ENCODE measurements at places on chromosomes 6 and 20.

DNA sequence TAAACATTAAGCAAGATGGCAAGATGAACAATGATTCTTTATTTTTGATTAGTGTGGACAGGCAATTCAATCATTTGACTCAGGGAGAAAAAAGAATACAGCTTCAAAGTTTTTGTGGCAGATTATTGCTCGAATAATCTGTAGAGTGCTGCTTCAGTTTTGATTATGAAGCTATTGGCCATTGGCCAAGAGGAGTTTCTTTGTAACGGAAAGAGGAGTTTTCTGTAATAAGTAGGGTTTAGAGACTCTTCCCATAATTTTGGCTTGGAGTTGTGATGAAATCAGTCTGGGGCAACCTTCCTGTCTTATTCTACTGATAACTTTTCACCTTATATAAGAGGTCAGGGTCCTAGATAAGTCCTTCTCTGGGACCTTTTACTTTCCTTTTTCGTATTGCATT is 256.7 kb upstream of the RAB32 start:
- no peak for DNase-seq

- DNase-seq, result no peak
Observed at GRCh38 chr20:11777387-11778205, 140.1 kb upstream of the BTBD3 start.

- DNase-seq, result no peak
Observed at GRCh38 chr6:46948699-46949098, 27.0 kb upstream of the ADGRF5 start.

DNA sequence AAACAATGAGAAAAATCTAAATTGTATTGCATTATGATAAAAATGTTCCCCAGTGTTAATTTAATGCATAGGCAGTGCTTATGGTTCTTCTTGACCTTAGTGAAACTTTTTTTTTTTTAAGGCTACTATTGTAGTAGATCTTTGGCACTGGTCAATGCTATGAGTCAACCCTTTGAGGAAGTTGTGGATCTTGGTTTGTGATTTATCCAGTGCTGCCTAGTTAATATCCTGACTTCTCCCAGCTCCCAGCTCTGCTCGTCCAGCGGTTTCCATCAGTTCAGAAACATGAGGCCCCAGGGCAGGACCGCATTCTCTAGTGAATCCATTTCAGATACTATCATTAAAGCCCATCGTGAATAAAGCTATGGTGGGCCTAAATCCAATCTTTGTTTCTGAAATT is 364.5 kb upstream of the JARID2 start:
- no peak for DNase-seq

- DNase-seq, result no peak
Observed at GRCh38 chr6:42292004-42292740, 74.5 kb upstream of the MRPS10 start.

DNA sequence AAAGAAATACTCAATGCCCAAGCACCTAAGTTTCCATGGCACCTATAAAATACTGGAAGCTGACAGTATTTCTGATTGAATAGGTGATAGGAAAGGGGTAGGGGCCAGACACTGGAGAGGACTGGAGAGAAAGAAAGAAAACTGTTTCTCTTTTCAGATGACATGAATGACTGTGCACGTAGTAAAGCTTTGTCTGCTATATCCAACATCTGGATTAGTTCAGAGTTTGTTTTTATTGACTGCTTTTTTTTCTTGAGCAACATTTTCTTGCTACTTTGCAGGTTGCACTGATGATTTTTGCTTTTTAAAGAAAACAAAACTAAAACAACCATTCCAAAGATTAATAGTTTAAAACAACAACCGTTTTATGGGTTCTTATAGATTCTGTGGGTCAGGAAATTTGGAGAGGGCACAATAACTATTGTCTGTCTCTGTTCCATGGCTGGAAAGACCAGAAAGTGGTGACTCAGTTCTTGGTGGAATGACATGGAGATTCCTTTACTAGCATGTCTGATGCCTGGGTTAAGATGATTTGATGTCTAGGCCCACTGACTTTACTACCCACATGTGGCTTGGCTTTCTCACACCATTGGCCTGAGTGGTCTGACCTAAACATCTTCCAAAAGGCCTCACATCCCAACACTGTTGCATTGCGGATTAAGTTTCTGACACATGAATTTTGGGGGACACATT is 12.2 kb upstream of the LRP11 start:
- no peak for DNase-seq

GRCh38 chr6:92126983-92127382 is 1292.4 kb downstream of the EPHA7 start:
- DNase-seq, result no peak

GRCh38 chr6:164345806-164346496 is 931.4 kb downstream of the QKI start:
- DNase-seq, result no peak

GRCh38 chr6:17629824-17630510 is 29.9 kb downstream of the FAM8A1 start:
- no peak for DNase-seq

DNA sequence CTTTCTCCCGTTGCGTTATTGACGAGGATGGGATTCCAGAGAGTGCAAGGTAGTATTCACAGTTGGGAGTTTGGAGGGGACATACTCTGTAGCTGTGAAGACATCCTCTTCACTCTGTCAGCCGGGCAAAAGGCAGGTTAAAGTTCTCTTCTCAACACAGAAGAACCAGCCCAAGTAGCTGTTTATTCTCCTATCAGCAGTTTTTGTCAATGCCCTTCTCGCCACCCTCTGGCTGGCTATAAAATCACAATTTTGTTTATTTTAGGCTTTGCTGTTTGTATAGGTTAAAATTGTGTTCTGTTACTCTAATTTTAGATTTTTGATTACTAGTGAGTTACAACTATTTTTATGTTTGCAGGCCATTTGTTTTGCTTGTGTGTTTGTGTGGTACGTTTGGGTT is 37.9 kb upstream of the MAS1 start:
- no peak for DNase-seq

- DNase-seq, result no peak
Observed at GRCh38 chr6:16321341-16321710, 82.9 kb downstream of the GMPR start.

DNA sequence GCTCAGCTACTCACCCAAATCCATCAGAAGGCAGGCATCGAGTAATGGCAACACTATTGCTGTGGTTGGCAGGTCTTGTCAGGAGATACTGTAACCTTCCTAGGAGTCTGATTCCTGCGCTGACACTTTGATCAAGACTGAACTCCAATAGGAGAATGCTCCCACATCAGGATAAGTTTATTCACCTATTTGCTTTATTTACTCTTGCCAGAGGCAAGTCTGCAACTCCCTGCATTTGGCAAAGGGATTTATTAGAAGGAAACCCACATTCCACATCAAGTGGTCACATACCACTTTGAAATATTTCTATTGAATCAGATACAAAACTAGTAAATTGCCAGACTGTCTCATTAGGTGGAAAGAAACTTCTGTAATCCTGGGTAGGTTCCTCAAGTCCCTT is 43.5 kb downstream of the ZFAND3 start:
- DNase-seq, result no peak

DNA sequence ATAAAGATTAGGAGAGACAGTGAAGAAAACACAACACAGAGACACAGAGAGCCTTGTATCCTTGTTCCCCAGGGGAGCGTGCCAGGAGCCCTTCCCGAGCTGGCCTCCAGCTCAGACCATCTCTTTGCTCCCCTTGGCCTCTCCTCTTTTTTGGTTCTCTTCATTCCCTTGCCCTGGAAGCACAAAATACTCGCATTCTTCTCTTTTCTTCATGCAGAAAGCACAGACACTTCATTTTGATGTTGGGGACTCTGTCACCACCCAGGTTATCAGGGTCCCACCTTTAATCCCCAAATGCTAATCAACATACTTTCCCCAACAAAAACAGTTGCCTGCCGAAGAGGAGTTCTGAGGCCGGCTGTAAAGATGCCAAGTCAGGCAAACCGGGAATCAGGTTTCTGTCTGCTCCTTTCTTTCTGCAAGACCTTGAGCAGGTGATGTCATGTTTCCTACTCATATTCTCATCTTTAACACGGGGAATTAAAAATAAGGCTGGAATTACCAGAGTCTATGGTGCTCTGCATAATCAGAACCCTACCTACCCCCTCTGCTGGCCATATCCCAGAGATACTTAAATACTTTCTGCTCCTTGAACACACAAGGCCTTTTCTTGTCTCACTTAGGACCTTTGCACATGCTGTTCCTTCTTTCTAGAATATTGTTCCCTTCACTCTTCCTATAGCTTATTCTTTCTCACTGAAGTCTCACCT is 21.7 kb downstream of the TGM6 start:
- DNase-seq, result no peak

DNA sequence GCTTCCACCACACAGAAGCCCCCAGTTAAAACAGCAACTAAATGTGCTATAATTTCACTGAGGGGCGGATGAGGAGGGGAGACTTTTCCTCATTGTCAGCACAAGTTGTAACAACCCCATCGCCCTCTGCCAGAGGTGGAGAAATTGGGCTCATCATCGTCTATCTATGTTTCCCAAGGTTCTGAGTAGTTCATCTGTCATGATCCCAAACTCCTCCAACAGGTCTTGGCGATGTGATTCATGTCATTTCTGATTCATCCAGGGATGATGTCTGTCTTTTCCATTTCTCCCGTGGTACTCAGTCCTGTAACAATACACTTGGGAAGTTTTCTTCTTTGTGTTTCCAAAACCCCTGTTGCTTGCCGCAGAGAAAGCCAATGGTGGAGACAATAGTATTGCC is 51.0 kb downstream of the TFAP2A start:
- no peak for DNase-seq

- no peak for DNase-seq
Observed at GRCh38 chr6:16851758-16852157, 90.5 kb upstream of the ATXN1 start.

DNA sequence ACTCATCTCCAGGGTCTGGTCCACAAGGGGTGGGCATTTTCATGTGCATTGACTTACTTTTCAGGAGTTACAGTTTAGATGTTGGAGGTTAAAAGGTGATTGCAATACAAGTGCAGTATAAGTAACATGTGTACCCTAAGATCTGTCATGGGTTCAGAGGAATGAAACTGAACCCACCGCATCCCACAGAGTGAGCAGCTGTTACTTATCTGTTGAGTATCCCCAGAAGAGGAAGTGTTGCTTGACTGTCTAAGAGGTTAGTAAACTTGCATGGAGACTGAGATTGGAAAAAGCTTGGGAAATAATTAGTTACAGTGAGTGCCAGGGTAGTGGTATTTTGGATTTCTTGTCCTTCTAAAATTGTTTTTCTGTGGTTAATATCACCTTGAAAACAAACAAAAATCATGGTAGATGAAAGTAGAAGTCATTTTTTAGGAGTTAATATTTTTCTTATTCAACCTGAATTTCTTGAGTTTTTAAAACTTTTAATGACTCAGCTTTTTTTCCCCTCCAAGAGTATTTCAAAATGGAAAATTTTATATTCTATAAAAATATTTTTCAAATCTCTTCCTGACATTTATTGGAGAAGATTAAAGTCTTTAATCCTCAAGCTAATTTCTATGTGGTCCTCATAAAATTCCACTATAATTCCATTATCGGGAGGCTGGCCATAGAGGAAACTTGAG is 306.1 kb downstream of the ZNF217 start:
- no peak for DNase-seq

GRCh38 chr6:20678831-20679352 is 144.6 kb downstream of the CDKAL1 start:
- DNase-seq, result no peak

DNA sequence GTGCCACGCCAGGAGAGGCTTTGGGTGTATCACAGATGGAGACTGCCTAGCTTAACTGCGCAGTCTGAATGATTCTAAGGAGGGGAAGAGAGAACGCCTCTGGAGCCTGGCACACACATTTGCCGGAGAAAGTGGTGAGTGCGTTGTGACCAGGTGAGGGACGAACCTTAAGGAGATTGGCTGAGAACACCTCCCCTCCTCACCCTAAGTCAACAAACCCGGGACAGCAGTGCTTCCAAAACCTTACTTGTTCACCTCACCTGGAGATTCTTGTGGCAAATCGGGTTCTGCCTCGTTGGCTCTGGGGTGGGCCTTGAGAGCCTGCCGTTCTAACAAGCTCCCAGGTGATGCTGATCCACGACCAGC is 9.4 kb downstream of the SYNJ2 start:
- no peak for DNase-seq

DNA sequence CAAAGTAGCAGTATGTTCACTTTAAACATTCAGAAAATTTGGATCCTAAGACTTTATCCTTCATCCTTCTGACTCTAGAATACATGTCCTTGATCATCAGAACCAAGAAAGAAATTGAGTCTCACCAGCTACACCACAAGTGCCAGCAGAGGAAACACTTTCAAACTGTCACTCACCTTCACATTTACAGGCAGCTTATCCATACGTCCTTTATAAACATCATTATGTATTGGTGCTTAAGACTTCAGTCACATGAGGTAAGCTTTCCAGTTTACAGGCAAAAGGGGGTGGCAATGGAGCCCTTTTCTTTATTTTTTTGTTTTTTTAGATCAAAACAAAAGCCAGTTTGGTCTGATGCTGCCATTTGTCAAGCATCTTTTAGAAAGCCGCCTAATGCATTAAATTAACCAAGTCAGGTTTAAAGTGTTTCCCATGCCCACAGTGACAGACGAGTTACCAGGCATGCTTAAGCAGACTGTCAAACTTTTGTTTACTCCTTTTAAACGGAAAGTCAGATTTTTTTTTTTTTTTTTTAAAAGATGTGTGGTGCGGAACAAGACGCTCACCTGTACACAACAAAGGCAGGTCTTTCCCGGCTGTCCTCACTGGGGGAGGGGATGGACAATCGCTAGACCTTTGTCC is 952 bp upstream of the BRPF3 start:
- DNase-seq, result peak; percentile 24

DNA sequence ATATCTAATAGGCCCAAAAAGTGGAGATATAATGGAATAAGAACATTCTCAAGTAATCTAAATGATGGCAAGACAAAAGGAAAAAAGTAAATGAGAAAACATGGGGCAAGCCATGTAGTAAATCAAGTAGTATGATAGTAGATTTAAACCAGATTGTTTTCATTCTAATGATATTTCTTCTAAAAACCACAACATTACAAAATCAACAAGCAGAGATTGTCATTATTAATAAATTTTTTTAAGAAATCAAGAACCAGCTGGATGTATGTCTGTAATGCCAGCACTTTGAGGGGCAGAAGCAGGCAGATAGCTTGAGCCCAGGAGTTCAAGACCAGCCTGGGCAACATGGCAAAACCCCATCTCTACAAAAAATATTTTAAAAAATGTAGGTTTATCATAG is 155.0 kb downstream of the RNGTT start:
- no peak for DNase-seq

- DNase-seq, result peak; percentile 14
Observed at GRCh38 chr6:150685860-150686259, 86.2 kb downstream of the PLEKHG1 start.

DNA sequence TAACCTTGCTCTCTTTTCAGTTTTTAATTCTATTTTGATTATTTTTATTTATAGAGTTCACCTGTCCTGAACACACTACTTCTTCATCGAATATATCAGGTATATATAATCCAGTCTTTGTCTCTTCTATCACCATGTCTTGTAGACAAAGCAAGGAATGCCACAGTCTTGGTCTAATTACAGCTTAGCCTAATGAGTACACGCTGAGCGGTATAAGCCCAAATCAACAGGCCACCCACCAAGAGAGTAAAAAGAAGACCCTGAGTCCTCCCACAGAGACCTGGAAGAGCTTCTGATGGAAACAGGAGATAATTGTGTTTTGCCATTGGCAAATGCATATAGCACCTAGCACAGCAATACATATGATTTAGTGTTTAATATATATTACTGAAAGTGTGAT is 68.7 kb upstream of the TCF21 start:
- no peak for DNase-seq

GRCh38 chr6:107292715-107293271 is 166.6 kb downstream of the PDSS2 start:
- DNase-seq, result no peak

Measured in NCI-H526 treated with DMSO at 0.1 percent for 48 hours (cell line).